Suppressor macrophage treated with lipopolysaccharide for 4 hours (primary cell): ENCODE measurements at places on chromosomes 1 and 21.

DNA sequence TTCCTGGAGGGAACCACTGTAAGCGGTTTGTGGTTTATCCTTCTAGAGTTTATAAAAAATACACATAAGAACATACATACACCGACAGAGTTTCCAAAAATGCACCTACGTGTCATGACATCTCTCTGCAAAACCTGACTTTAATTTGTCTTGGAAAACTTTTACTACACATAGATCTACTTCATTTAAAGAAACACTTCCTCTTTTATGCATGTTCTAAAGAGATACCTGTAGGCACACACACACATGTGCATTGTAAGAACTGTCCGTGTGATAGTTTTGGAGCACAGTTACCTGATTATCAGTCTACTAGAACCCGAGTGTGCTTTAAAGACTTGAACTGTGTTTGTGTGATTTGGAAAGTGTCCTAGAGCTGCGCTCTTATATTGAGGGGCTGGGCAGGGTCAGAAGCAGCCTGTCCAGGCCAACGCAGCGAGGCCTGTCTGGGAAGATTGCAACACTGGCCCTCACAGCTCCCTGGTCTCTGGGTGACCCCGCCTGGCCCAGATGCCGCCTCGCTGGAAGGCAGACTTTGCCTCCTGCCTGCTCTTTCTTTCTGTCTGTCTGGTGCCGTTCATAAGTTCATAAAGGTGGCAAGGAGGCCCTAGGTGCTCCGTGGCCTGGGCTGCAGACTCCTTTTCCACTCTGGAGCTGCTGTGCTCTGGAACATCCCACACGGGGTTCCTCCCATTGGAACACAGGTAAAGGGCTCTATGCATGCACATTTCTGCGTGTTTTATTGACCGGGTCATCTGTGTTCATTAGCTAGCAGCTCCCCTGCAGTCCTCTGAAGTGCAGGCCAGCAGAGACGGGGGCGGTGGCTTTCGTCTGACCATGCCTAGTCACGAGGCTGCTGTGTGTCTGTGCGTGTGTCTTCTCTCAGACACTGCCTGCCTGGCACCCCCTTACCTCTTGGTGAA, 46.3 kb downstream of the AGPAT3 start:
- DNase-seq, result no peak

GRCh38 chr21:33402001-33402979, 923 bp upstream of the IFNGR2 start:
- peak; percentile 95 for DNase-seq

- DNase-seq, result no peak
Observed at GRCh38 chr1:82901561-82901960, 1097.4 kb downstream of the TTLL7 start.

GRCh38 chr1:212310383-212310782, 25.2 kb downstream of the PPP2R5A start:
- peak; percentile 9 for DNase-seq

- no peak for DNase-seq
Observed at GRCh38 chr1:110370827-110371226, 20.0 kb downstream of the SLC16A4 start.

DNA sequence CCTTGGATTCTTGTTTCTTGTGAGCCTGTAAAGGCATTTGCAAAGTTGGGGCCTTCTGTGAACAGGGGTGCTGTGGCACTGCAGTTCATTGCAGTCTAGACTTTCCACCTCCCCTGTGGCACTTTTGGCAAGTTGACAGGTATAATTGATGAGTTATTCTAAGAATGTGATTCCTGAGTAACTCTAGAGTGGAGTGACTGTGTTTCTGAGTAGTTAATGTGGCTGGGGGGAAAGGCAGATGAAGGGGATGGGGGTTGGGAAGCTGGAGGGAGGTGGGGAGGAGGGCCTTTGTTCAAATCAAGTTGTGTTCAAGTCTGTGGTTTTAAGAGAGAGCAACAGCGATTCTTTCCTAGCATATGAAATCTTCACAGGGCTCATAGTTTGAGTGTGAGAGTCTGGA, 32.9 kb downstream of the PBX1 start:
- no peak for DNase-seq

GRCh38 chr1:71462247-71462646, 381.4 kb upstream of the ZRANB2 start:
- DNase-seq, result no peak

GRCh38 chr1:206032380-206033140, 8.9 kb upstream of the CTSE start:
- peak; percentile 64 for DNase-seq

DNA sequence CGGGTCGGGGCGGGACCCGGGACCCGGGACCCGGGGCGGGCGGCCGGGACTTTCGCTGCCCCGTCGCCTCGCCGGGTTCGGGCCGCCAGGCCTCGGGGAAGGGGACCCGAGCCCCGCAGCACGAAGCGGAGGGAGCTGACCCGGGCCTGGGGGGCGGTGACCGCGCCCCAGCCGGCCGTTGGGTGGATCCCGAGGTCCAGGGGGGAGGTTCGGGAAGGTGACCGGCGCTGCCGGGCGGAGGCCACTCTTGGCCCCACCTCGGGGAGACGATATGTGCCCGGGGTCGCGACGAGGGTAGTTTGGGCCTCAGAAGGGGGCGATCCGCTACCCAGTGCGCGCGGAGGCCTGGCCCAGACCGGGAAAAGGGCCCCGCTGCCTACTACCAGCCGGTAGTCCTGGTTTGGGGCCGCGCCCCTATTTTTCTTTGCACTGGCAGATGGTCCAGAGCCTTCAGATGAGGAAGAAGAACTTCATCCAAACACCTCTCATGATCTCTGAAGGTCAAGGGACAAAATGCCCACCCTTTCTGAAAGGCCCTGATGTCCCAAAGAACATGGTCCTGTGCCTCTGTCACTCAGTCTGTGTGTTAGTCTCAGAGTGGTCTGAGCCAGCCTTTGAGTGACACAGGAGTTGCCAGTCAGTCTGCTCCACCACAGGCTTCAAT, 766 bp downstream of the AGO4 start:
- peak; percentile 42 for DNase-seq

DNA sequence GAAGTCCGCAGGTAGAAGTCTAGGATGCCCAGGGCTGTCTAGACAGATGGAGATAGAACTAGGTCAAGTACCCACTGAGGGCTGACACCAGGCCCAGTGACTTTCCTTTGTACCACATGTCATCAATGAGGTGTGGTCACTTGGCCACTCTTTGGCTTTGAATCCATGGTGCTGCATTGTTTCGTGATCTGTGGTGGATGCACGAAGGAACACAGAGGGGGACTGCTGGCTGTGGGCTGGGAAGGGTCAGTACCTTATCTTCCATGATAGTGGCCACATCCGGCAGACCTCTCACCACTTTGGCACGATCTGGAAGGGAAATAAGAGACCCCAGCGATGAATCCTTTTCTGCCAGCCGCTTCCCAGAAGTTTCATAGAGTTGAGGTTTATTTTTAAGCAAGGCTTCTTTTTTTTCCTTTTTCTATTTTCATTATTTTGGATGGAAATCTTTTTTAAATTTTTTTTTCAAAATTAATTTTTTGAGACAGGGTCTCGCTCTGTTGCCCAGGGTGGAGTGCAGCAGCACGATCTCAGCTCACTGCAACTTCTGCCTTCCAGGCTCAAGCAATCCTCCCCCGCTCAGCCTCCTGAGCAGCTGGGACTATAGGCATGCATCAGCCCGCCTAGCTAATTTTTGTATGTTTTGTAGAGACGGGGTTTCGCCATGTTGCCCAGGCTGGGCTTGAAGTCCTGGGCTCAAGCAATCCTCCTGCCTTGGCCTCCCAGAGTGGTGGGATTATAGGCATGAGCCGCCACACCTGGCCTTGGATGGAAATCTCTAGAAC, 53.1 kb downstream of the MYOM3 start:
- no peak for DNase-seq

- DNase-seq, result no peak
Observed at GRCh38 chr1:168167806-168168205, 11.0 kb upstream of the TIPRL start.

DNA sequence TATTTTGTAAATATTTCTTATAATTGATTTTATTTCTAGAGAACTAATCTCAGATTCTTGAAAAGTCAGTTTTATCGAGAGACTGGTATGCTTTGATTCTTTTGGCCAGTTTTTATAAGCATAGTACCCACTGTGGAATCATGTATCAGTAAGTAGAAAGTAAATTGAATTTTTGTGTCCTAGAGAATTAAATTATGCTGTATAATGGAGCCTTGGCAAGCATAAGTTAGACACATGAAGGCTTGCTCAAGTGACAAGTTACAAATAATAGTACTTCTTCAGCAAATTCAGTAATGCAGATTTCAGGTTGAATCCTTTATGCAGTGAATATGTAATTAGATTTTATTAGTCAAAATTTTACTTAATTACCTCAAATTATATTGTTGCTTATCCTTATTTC, 40.1 kb downstream of the ADGRL2 start:
- no peak for DNase-seq

DNA sequence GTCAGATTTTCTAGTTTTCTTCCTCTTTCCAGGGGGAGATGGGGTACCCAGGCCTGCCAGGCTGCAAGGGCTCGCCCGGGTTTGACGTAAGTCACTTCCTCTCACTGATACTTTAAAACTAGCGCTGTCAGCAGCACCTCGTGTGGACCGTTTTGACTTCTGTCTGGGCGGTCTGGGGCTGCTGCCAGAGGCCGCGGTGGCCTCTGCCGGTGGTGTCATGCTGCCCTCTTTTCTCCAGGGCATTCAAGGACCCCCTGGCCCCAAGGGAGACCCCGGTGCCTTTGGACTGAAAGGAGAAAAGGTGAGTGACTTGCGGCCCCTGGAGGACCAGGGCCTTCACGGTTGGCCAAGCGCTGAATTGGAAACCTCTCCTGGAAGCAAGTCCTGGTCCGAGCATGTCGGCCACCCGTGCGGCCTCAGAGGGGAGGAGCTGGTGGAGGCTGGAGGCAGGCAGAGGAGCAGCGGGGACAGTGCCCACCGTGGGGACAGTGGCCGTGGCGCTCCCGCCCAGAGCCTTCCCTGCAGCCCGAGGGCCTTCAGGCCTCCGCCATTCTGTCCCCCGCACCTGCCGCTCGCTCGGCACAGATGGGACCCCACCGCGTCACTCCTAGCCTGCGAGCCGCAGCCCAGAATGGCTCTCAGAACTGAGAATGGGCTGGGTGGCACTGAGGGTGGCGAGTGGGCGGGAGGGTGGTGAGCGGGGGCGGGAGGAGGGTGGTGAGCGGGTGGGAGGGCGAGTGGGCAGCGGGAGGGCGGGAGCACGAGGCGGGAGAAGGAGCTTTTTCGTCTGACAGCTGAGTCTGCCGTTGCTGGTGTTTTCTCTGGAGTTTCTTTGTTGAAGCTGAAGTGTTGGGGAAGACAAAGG, 9.4 kb downstream of the COL6A1 start:
- no peak for DNase-seq

GRCh38 chr1:94612525-94613204, 71.1 kb upstream of the F3 start:
- DNase-seq, result peak; percentile 76

- DNase-seq, result peak; percentile 96
Observed at GRCh38 chr1:10472220-10473144, at the start of gene DFFA. Gene DFFA, minus strand, starts transcription at chr1:10472529. Its CDS starts 71 bp downstream, at chr1:10472458.

- DNase-seq, result no peak
Observed at GRCh38 chr1:214582289-214582891, 20.6 kb upstream of the CENPF start.

DNA sequence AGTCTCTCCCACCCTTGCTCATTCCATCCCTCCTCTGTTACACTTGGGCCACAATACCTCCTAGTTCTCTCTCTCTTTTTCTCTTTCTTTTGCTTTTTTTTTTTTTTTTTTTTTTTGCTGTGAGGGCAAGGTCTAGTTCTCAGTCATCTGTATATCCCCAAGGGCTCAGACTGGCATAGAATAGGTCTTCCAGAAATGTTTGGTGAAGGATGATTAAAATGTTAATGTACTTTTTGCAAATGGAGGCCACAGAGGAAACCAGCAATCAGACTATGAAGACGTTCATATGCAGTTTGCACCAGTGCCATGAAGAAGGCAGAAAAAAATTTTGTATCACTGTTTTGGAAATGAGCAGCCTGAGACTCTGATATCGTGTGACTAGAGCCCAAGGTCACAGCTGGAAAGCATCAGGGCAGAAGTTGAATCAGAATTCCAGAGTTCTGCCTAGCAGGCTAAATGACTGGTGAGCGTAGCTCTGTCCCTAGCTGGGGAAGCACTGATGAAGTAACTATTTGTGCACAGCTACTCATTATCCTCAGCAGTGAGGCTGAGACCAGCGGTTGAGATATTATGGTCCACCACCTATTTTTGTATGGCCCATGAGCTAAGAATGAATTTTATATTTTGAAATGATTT, 186.5 kb downstream of the TGFBR3 start:
- DNase-seq, result no peak
